ENCODE measurements at places on chromosomes 11 and 22.
A peak's percentile ranks its signal among the peaks of the same experiment; 100 is the strongest.

GRCh38 chr11:11871991-11872401 lies 30.2 kb downstream of the USP47 start:
- DNase-seq: no peak

DNA sequence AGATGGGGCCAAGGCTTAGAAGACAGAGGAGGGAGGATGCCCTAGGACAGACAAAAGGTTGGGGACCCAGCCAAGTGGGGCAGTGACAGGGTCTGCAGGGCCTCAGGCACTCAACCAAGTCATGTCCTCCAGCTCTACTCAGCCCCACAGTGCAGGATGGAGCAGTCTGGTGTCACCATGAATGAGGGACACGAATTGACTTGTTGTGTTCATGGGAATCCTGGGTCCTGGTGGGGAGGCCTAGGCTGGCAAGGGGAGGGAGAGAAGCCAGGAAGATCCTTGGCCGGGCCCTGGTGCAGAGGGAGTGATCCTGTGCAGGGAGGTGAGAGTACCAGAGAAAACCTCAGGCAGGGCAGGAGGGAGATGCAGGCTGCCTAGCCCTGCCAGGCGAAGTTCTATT lies 12.0 kb downstream of the P2RY6 start:
- DNase-seq: no peak

- no peak for DNase-seq
Measured at GRCh38 chr11:87428266-87428665, 390.5 kb downstream of the TMEM135 start.

- DNase-seq: no peak
Measured at GRCh38 chr11:130260742-130261141, 54.0 kb downstream of the ZBTB44 start.

- no peak for DNase-seq
Measured at GRCh38 chr11:34201129-34201528, 95.7 kb downstream of the NAT10 start.

- no peak for DNase-seq
Measured at GRCh38 chr11:19327280-19327679, 86.5 kb upstream of the E2F8 start.

GRCh38 chr11:30342736-30343166 lies 19.8 kb downstream of the ARL14EP start:
- no peak for DNase-seq

DNA sequence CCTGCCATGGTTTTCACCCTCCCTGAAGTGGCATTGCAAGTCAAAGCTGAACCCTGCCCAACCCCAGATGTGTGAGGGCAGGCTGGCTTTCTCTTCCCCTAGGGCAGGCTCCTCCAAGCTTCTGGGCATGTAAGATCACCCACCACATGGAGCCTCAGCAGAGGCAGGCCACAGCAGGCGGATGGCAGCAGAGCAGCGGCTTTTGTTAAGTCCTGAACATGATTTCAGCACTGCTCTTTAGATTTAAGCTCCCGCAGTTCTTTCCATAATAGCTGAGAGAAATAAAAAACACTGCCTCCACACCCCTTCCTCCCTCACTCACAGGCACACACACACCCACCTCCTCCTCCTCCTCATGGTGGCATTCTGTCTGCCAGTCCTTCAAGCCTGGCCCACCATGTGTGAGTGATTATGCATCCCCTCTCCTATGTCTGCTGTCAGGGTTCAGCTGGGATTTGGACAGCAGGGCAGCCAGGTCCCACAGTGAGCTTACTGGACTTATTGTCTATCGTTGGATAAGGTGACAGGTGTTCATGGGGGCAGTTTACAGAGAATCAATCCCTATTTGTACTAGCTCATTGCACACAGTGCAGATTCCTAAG lies 5.0 kb upstream of the NTM start:
- no peak for DNase-seq

DNA sequence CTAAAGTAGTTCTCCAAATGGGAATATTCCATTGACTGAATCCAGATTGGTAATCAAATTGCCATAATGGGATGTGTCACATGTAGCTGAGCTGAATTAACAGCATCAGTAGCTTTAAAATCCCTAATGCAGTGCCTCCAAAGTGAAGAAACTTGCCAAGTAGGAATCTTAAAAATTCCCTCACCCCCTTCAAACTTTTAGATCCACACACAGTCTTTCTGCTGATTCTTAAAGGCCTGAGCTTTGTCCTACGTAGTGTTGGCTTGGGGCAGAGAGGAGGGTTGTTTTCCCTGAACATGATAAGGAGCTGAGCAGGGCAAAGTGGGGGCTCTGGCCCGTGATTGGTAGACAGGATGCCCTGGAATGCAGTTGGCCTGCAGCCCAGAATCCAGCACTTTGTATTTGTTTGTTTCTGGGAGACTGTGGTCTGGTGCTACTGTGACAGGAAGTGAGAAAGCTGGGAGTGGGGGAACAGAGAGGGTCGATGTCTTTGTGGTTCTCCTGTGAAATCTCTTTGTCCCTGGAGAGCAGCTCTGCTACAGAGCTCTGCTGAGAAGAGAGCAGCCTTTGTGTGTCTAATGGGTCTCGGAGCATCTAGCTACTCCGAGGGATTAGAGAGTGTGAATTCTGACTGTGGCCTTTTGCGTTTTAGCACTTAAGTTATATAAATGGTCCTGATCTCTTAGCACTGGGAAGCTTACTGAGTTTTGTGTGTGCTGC lies 16.9 kb downstream of the CTNND1 start:
- DNase-seq: peak; percentile 99

DNA sequence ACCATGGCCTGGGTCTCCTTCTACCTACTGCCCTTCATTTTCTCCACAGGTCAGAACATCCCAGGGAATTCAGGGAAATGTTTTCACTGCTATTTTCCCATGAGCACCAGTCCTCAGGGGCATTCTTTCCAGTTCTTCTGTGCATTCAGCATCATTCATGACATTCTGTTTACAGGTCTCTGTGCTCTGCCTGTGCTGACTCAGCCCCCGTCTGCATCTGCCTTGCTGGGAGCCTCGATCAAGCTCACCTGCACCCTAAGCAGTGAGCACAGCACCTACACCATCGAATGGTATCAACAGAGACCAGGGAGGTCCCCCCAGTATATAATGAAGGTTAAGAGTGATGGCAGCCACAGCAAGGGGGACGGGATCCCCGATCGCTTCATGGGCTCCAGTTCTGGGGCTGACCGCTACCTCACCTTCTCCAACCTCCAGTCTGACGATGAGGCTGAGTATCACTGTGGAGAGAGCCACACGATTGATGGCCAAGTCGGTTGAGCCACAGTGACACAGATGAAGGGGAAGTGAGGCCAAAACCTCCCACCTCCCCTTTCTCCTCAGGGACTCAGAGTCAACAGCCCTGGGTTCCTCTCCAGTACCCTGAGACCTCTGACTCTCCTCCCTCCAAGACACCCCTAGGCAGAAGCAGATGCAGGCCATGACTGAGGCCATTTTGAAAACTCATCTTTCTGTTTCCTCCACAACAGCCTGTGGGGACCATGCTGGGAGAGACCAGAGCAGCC lies 15.9 kb upstream of the IGLL5 start:
- no peak for DNase-seq

GRCh38 chr11:47163898-47164297 lies 12.8 kb downstream of the ARFGAP2 start:
- DNase-seq: no peak

DNA sequence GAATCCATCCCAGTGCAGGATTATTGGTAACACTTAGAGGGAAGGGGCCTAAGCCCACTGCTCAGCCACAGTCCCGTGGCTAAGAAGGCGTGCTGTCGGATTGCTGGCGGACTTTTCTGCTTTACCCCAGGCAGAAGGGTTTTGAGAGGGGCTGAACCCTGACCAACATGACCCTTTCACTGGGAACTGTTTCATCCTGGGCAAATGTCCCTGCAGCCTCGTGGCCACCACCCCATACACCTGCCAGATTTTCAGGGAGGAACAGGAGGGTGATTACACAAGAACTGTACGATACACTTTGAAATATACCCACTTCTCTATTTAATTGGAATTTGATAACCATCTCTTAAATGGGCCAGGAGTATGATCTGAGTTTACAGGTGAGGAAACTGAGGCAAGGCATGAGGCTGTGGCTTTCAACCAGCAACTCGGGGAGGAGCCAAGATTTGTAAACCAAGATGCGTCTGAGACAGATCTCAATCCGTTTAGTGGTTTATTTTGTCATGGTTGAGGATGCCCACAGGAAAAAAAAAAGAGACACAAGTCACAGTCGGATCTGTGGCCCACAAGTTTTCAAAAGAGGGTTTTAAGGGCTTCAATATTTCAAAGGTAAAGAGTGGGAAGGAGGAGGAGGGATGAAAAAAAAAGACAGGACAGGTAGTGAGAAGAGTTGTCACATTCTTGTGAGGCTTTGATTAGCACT lies 6.1 kb upstream of the APOL3 start:
- DNase-seq: no peak

DNA sequence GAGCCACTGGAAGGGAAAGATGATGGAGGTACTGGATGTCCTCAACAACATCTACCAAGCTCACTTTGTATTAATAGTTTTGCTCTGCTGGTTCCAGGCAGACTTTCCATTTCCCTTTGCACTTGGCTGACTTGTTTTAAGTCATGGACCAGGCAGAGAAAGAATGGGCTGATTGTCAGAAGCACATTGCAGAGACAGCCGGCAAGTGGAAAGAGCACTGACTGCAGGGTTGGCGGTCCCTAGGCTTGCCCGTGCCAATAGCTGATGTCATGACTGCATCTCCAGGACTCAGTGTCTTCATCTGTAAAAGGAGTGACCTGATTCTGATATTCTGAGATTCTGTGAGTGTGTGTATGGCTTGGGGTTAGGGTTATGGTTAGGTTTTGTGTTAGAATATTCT lies 20.9 kb upstream of the NNMT start:
- no peak for DNase-seq
